GM23248 (cell line): ENCODE measurements at places on chromosomes 5 and 9. TPM values are rescaled to one million over a fixed set of nuclear protein-coding genes. Genes with fewer than 3 reads are reported as not detected.
A peak's percentile ranks its signal among the peaks of the same experiment; 100 is the strongest.

GRCh38 chr5:123086376-123087055, 2.5 kb upstream of the PRDM6 start:
- no peak for DNase-seq

GRCh38 chr9:6598249-6598725, 47.2 kb downstream of the GLDC start:
- DNase-seq, result no peak

Gene GNA14
- total RNA-seq, result 0.11 TPM in 1 of 2 replicates, not detected in the other

GRCh38 chr5:52452098-52452497, 335.6 kb upstream of the ITGA1 start:
- DNase-seq, result no peak

DNA sequence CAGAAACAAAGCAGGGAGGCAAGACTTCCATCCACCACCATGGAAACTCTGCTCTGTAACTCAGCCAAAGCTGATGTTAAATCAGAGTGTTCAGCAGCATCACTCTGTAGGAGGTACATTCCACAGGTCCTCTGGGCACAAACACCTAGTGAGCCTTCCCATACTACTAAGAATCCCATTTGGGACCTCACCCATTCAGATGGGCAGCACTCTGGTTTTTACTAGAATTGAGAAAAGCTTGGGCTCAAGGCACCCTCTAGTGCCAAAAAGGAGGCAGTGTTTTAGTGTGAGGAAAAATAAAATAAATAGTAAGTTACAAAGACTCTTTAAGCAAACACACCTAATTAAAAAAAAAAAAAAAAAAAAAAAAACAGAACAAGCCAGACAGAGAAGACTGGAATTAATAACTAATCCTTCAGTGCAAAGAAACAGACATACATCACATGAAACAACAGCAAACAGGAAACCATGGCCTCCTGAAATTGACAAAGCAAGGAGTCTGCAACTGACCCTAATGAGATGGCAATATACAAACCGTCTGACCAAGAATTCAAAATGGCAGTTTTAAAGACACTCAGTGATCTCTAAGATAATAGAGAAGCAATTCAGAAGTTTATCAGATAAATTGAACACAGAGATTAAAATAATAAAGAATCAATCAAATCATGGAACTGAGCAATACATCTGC, 159.5 kb downstream of the GNA14 start:
- peak; percentile 61 for DNase-seq

Gene CDX1
- not detected in 2 replicates for total RNA-seq

GRCh38 chr5:106784846-106785245, 885.9 kb downstream of the EFNA5 start:
- no peak for DNase-seq

Gene OLFML2A
- 0.11 and 0.38 TPM in 2 replicates for total RNA-seq

GRCh38 chr9:72935595-72935994, 17.3 kb downstream of the ALDH1A1 start:
- no peak for DNase-seq

Gene SOX30
- total RNA-seq, result not detected in 2 replicates

GRCh38 chr9:24007185-24007584, 181.1 kb upstream of the ELAVL2 start:
- no peak for DNase-seq

DNA sequence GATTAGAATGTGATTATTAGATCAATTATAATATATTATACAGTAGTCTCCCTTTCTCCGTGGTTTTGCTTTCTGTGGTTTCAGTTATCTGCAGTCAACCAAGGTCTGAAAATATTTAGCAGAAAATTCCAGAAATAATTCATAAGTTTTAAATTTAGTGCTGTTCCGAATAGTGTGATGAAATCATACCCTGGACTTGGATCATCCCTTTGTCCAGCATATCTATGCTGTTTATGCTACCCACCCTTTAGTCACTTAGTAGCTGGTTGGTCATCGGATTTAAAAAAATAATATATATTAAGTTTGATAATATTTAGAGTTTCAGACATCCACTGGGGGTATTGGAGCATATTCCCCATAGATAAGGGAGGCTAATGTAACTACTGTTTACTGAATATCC, 19.6 kb downstream of the RMI1 start:
- DNase-seq, result peak; percentile 47

Gene ECM2
- total RNA-seq, result 4.5 and 5.4 TPM in 2 replicates

GRCh38 chr9:77512876-77513275, 135.2 kb downstream of the GNA14 start:
- no peak for DNase-seq

- no peak for DNase-seq
Observed at GRCh38 chr9:127503379-127503921, 52.1 kb downstream of the LRSAM1 start.

GRCh38 chr5:10073441-10074104, 176.1 kb downstream of the ATPSCKMT start:
- DNase-seq, result peak; percentile 10

GRCh38 chr5:145936401-145937131, at the start of gene SH3RF2:
Gene SH3RF2 (plus strand): TSS chr5:145936578. CDS start chr5:145937929, 1,351 bp downstream.
- peak; percentile 80 for DNase-seq

Gene CCDC152
- 0.89 and 2.8 TPM in 2 replicates for total RNA-seq

GRCh38 chr9:126516936-126517832, 96.5 kb upstream of the LMX1B start:
- peak; percentile 94 for DNase-seq

Gene PSAT1
- total RNA-seq, result 368 and 376 TPM in 2 replicates

GRCh38 chr9:14719231-14719923, 3.2 kb downstream of the CER1 start:
- DNase-seq, result no peak

DNA sequence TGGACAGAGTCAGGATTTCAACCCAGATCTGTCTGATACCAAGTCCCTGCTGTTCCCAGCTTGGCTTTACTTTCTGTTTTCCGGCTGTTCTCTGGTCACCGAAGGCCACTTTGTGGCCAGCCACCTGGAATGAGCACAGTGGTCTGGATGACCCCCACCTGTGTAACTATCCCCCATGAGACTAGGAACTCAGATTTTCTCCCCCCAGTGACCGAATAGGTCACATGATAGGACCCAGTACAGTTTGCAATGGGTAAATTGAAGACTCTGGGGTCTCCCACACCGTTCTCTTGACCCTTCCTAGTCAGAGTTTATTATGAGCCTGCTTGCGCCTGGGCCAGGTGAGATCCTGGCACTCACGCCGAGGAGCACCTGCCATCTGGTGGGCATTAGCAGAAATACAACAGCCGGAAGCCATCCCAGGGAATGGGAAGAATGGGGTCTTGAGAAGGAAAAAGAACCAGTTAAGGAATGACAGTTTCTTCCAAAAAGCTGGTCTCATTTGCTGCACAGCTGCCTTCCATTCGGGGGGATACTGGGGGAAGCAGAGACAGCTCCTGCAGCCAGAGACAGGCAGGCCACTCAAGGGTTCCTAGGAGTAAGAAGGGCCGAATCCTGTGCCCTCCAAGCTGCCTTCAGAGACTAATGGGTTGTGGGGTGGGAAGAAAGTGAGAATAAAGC, 7.1 kb downstream of the PHYHD1 start:
- peak; percentile 47 for DNase-seq

GRCh38 chr9:75615284-75615683, 275.2 kb upstream of the PCSK5 start:
- DNase-seq, result no peak

Gene PROB1
- 1.6 and 2.3 TPM in 2 replicates for total RNA-seq

DNA sequence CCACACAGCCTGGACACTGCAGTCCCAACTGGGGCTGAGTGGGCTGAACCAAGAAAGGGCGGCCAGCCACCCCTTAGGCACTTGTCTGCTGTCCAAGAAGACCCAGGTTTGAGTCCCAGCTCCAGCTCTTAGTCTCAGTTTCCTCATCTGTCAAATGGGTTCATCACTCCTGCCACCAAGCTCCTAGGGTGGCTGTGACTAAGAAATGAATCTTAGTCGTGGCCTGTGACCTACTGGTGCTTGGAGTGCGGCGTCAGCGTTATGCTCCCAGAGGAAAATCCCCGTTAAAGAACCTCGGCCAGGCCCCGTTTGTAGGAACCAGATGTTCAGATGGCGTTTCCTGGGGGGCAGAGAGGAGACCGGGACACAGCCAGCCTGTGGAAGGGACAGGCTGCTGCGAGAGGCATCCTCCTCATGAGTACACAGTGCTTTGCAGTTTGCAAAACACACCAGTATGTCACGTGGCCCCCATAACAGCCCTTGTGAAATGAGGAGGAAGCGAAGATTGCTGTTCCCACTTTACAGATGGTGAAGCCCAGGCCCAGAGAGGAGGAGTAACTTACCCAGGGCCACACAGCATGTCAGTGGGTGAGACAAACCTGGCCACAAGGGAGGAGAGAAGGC, 3.3 kb downstream of the FIBCD1 start:
- no peak for DNase-seq

DNA sequence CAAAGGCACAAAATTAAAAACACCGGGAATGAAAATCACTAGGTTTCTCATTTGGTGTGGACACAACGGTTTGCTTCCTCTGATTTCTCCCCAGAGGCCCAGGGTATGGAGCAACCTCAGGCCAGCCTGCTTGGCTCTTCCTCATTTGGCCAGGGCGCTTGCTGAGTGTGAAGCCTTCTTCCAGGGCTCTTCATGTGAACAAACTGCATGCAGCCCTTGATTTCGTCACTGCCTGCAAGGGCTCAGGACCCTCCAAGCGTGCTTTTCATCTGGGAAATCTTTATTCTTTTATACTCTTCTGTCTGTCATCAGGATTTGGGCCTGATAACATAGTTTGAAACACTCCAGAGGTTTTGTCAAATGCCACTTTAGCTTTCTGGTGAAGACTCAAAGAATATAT, 122.6 kb upstream of the KLF4 start:
- DNase-seq, result peak; percentile 42

Gene AK1
- 51.8 and 52.9 TPM in 2 replicates for total RNA-seq

Gene PCDHGC4
- 0.38 and 0.54 TPM in 2 replicates for total RNA-seq

Gene CNTNAP3B
- not detected in 2 replicates for total RNA-seq

DNA sequence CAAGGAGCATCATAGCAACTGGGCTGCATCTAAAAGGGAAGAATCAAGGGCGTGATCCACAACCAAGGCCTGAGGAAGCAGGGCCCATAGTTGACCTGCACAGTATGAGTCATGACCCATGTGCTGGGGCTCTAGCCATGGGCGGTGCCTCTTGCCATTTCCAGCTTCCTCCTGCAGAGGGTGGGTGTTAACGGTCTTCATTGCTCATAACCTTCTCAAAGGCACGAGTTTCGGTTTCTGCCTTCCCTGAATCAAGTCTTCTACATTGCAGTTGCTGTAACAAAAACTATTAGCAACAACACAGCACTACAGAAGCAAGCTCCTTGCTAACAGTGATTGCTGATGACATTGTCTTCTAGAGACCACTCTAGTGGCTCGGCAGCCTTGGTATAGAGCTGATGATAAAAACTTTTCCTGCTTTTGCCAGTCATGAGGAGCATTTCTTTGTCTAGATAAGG, 66.9 kb downstream of the CTSL start:
- peak; percentile 99 for DNase-seq

- DNase-seq, result peak; percentile 45
Observed at GRCh38 chr5:172008689-172009141, 2.3 kb upstream of the FBXW11 start.

GRCh38 chr5:142202282-142202681, 93.7 kb downstream of the NDFIP1 start:
- DNase-seq, result peak; percentile 76

- DNase-seq, result no peak
Observed at GRCh38 chr5:17428176-17428800, 69.7 kb upstream of the TAF11L2 start.
